ENCODE measurements at places on chromosomes 2 and 18. TPM values are rescaled to one million over a fixed set of nuclear protein-coding genes. Genes with fewer than 3 reads are reported as not detected.

The NT5C1B gene
- total RNA-seq: not detected

The ANKAR gene
- total RNA-seq: 52.2 TPM

The ALPP gene
- total RNA-seq: not detected

The SERPINB11 gene
- total RNA-seq: not detected

The GPR35 gene
- total RNA-seq: 0.41 TPM

The MLPH gene
- 0.82 TPM for total RNA-seq

The LRRC30 gene
- total RNA-seq: not detected

The PROKR1 gene
- total RNA-seq: 0.82 TPM

The GULP1 gene
- 51.4 TPM for total RNA-seq

The IL36RN gene
- total RNA-seq: not detected

The GPR55 gene
- total RNA-seq: not detected

The ALK gene
- total RNA-seq: 2.0 TPM

- DNase-seq: no peak
Observed at GRCh38 chr2:38685116-38685735, 19.3 kb downstream of the GALM start.

- no peak for DNase-seq
Observed at GRCh38 chr18:34867520-34867919, 157.4 kb downstream of the DTNA start.

DNA sequence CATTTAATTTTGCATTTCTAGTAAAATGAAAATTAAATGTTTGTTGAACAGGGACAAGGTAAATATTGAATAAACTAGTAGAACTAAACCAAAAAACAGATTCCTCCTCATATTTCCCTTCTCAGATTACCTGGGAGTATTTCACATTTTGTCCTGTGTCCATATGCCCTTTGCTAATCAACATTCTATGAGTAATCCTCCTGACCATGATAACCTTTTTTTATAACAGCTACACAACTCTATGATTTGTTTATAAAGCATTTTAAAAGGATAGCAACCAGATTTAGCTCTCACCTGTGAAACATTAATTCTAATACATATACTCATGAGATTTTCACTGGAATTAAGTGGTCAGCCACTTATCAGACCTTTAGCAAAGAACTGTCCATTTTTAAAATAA lies 7.1 kb upstream of the DSG2 start:
- no peak for DNase-seq

DNA sequence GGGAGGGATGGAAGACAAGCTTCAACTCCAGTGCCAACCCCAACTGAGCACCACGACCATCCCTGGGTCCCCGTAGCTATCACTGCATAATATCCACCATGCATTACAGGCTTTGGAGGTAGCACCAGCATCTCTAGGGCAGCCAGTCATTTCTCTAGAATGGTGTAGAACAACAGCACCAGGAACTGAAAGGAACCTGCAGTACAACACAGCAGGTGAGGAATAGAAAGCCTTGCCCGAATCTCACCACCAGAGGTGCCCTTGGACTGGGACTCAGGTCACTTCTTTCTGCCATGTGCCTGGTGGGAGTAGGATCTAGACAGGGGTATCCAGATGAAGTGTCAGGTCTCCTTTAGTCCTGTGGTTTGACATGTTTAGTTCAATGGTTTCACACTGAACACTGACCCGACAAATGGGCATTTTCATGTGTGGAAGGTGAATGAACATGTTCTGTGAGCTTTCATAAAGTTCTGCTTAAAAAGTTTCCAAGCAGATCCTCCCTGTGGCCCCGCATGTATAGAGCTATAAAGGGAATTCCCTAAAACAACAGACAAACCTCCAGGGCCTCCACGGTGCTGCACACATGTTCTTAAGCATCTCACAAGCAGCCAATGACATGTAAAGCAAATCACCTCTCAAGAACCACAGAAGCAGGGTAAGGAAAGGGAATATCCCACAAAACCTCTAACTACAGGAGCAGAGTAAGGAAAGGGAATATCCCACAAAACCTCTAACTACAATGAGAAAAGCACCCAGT lies 208.3 kb downstream of the AFF3 start:
- no peak for DNase-seq

GRCh38 chr2:236120141-236120601 lies 48.0 kb downstream of the GBX2 start:
- no peak for DNase-seq

GRCh38 chr2:14967729-14968128 lies 335.2 kb downstream of the LRATD1 start:
- no peak for DNase-seq

DNA sequence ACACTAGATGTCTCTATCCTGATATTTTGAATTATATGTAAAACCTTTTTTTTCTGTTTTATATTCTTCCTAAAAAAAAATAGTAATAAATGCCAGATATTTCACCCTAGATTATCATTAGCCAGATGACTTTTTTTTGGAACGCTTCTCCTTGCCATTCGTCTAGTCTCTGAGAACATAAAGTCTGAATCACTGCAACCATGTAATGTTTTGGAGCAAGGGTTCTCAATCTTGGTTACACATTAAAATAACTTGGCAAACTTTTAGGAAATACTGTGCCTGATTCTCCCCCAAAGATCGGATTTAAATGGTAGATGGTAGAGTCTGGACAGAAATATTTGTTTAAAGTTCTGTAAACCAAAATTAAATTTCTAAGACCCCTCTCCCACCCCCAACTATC lies 21.0 kb downstream of the SLC25A52 start:
- no peak for DNase-seq

- DNase-seq: no peak
Observed at GRCh38 chr2:18527326-18527725, 33.1 kb downstream of the RDH14 start.

DNA sequence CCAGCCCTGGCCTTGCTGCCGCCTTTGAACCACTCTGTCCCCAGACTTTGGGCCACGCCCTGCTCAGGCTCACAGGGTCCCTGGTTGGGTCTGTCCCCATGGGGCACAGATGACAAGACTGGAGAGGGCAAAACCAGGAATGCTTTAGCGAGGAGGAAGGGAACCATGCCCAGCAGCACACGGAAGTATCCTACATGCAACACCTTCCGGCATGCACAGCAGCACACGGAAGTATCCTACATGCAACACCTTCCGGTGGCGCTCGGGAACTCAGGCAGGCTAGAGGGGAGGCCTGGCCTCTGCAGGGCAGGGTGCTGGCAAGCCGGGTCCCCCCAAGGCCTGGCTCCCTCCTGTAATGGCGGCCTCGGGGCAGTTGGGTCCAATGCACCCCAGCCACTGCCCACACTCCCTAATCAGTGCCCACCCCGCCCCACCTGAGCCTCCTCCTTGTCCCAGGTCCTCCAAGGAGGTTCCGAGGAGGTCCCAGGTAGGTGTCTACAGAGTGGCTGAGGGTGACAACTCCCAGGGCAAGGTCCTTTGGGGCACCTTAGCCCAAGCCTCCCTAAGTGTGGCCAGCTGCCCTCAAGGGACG lies 33.6 kb upstream of the SNED1 start:
- DNase-seq: no peak

DNA sequence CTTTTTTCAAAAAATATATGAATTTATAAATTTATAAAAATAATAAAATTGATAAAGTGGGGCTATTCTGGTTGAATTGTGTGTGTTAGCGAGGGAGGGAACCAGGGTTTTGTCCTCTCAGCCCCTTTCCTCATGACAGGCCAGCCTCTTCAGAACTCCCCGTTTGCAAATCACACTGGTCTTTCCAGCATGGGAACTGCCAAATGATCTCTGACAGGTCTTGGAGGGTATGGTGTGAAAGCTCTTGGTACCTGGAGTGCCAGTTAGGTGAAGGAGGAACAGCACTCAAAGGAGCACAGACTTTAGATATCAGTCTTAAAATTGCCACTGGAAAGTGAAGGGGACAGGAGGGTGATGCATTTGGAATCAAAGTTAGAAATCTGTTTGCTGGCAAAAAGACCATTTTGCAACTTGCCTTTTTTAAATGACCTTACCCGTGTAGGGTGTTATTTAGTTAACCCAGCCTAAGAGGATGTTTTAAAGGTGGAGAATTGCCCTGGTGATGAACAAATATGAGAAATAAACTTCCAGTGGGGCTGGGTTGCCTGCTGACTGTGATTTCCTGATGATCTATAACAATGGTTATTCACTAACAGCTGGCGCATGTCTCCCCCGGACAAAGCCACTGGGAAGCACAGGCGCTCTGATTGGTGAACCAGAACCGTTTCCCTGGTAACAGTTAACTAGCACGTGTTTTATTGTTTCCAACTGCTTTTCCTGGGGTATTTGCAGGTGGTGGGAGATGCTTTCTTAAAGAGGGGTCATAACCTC lies 85.3 kb upstream of the EFEMP1 start:
- peak; percentile 7 for DNase-seq

DNA sequence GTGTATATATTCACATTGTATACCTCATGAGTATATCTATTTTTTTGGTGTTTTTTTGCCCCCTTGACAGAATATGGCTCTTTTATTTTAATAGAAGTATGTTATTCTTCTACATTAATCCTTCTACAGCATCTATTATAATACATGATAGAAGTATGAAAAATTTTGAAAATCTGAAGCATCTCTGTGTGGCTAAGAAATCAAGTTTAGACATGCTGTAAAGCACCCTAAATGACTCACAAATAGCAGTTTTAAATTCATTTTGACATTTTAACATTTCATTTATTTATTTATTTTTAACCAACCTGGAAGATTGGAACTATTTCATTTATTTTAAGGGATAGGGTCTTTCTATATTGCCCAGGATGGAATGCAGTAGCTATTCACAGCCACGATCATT lies 33.8 kb upstream of the ROCK1 start:
- DNase-seq: no peak

DNA sequence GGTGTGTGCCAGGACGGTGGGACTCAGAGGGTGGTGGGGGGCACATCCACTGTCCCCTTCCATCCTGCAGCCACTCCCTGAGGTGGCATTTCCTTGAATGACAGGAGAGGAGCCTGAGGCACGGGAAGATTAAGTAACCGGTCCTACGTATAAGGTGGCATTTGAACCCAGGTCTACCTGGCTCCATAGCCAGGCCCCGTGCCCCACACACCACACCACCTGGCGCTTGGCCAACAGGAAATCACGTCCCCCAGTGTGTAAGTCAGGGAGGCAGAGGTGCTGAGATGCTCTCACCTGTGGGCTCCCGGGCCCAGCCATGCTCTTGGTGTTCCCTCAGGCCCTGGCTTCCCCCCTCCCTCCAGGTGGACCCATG lies 53.7 kb downstream of the HPCAL1 start:
- no peak for DNase-seq

- DNase-seq: no peak
Observed at GRCh38 chr18:32114293-32114942, 22.7 kb downstream of the RNF138 start.

- no peak for DNase-seq
Observed at GRCh38 chr2:236671896-236672562, 102.4 kb downstream of the ACKR3 start.

GRCh38 chr2:46915281-46915810 lies at the start of gene MCFD2:
MCFD2 (minus strand) TSS chr2:46915806; CDS start chr2:46909171, 6,635 bp downstream.
- peak; percentile 46 for DNase-seq

- no peak for DNase-seq
Observed at GRCh38 chr18:7908681-7909299, 341.7 kb downstream of the PTPRM start.

DNA sequence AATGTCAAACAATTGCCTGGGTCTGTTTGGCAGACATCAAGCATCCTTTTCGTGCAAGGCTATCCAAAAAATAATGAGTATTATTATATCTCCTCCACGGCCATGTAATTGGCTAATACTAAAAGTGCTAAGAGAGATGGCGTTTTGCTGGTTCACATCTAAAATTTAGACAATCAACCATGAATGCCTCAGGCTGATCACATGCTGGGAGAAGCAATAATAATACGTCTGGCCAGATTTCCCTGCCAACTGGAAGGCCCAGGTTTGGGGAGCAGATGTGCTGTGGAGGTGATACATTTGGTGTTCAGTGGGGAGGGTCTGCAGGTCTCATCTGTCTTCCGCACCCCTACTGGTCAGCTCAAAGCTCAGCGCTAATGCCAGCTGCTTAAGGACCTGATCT lies 60.3 kb upstream of the CREB1 start:
- no peak for DNase-seq

DNA sequence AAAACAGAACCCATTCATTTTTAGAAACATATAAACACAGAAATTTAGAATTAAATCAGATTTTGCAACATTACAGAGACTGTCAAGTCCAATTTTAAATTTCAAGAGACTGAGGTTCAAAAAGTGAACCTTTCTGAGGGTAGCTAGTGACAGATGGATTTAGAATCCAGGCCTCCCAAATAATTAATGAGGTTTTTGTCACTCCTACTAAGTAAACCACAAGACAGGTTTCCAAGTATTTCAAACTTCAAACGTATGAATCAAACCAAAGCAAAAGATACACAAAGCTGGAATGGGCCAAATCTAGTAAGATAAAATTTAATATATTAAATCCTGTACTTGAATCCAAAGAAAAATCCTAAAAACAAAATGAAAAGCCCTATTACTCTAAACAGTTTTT lies 25.3 kb downstream of the PPP4R3B start:
- DNase-seq: no peak

GRCh38 chr18:54968807-54969206 lies 9.5 kb upstream of the CCDC68 start:
- no peak for DNase-seq

GRCh38 chr2:231547315-231548110 lies 17.3 kb upstream of the NMUR1 start:
- DNase-seq: no peak

GRCh38 chr2:19360266-19360965 lies 2.0 kb upstream of the OSR1 start:
- DNase-seq: no peak

GRCh38 chr2:122704109-122704563 lies 948.7 kb downstream of the TSN start:
- no peak for DNase-seq

- no peak for DNase-seq
Observed at GRCh38 chr2:11466307-11467128, 557 bp upstream of the E2F6 start.

GRCh38 chr2:115842306-115842705 lies 1399.9 kb downstream of the DPP10 start:
- no peak for DNase-seq
